ENCODE measurements at places on chromosomes 12 and 14.

- no peak for DNase-seq
Measured at GRCh38 chr14:44297437-44297836, 209.6 kb downstream of the FSCB start.

DNA sequence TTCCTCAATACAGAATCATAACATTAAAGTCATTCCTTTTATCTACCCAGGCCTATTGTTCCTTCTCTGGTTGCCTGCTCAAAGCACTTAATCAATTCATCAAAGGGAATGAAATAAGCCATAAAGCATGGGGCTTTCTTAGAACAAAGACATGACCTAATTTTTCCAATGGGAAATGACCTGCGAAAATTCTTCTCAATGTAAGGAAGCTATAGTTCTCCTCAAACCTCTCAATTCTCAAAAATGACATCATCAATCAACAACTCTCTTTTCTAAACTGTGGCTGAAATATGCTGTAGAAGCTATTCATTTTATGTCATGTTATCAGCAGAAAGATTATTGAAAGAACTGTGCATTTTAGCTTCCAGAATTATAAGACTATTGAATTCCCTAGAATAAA lies 116.0 kb upstream of the PTPRR start:
- no peak for DNase-seq

DNA sequence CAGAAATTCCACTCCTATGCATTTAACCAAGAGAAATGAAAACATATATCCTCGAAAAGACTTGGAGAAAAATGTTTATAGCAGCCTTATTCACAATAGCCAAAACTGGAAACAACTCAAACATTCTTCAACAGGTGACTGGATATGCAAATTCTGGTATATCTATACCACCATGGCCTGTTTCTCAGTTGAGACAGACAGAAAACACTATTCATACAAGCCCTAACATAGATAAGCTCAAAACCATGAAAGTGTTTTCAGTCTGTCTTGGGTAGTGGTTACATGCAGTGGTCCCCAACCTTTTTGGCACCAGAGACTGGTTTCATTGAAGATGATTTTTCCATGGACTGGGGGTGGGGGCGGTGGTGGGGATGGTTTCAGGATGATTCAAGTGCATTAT lies 83.8 kb downstream of the SRGAP1 start:
- DNase-seq: no peak

- no peak for DNase-seq
Measured at GRCh38 chr12:64840949-64841717, 16.7 kb downstream of the TBC1D30 start.

- DNase-seq: no peak
Measured at GRCh38 chr12:75831402-75831801, 200.2 kb downstream of the PHLDA1 start.

DNA sequence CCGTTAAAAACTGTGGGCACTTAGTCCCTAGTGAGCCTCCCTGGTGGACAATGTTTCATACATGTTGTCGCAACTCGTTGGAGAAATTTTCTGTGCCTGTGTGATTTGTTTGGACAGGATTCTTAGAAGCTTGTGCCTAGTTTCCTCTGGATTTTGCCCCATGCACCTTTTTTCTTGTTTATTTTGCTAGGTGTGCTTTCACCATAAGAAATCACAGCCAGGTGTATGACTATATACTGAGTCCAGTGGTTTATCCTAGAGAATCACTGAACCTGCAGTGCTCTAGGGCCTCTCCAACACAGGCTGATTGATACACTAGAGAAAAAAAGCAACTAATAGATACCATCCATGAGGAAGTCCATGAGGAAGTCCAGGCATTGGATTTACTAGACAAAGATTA lies 33.1 kb upstream of the OASL start:
- DNase-seq: no peak

- DNase-seq: no peak
Measured at GRCh38 chr14:68722968-68723566, 69.8 kb downstream of the ZFP36L1 start.

DNA sequence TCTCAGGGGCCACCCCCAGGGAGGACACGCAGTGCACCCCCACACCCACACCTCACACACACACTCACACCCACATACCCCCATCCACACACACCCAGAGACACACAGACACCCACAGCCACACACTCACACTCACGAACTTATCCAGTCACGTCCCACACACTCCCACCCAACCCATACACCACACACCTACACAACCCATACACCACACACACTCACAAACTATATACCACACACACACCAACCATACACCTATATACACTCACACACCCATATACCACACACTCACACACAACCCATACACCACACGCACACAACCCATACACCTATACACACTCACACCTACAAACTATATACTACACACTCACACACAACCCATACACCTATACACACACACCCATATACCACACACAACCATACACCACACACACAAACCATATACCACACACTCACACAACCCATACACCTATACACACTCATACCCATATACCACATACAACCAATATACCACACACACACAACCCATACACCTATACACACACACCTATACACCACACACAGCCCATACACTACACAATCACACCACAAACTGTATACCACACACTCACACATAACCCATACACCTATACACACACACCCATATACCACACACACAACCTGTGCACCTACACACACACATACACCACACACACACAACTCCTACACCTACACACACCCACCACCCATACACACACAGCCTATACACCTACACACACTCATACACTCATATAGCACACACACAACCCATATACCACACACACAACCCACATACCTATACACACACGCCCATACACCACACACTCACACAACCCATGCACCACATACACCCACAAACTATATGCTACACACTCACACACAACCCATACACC lies 42.7 kb downstream of the TMEM121 start:
- no peak for DNase-seq

DNA sequence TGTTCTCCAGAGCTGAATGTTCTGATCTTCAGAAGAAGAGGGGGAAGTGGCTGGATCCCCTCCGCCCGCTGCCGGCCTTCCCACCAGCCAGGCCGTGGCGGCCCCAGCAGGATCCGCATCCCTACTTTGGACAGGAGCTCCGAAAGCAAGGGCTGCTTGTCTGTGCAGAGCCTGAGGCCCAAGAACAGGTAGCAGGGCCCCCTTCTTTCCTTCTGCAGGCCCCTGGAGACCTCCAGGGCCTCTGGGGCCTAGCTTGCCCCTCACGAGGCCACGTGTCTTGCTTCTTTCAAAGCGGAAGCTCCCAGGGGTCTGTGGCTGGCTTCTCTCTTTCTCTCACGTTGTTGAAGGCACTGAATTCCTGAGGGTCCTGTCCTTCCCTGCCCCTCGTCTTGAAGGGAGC lies 13.2 kb downstream of the PGF start:
- no peak for DNase-seq

DNA sequence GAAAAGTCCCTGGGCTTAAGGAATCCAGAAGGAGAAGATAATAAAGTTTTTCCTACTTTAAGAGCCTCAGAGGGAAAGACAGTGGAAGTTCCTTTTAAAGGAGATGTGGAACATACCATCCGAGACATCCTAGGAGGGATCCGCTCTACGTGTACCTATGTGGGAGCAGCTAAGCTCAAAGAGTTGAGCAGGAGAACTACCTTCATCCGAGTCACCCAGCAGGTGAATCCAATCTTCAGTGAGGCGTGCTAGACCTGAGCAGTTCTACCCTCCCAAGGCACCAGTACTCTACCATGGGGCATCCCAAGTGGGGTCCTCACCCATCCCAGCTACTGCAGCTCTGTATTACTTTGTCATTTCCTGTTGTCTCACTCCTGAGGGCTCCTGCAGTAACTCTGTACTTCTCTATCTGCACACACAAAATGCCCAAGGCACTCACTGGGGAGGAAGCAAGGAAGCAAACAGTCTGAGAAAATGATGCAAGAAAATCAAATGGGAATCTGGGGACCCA lies 3.8 kb downstream of the TINF2 start:
- DNase-seq: no peak

DNA sequence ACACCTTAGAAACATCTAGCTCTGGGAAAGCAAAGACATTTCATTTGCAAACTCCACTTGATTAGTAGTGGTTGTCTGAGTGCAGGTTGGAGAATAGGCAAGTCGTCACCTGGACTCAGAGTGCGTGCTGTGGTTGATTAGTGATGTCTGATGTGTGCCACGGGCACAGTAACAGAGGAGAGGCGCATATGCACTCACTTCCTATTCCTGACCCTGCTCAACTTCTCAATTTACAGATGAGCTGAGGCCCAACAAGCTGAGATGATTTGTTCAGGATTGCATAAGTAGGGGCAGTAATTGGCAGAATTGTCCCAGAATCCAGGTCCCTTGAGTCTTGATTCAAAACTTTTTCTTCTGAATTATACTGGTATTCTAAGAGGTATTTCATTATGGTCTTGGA lies 44.9 kb downstream of the ADCK1 start:
- DNase-seq: no peak

DNA sequence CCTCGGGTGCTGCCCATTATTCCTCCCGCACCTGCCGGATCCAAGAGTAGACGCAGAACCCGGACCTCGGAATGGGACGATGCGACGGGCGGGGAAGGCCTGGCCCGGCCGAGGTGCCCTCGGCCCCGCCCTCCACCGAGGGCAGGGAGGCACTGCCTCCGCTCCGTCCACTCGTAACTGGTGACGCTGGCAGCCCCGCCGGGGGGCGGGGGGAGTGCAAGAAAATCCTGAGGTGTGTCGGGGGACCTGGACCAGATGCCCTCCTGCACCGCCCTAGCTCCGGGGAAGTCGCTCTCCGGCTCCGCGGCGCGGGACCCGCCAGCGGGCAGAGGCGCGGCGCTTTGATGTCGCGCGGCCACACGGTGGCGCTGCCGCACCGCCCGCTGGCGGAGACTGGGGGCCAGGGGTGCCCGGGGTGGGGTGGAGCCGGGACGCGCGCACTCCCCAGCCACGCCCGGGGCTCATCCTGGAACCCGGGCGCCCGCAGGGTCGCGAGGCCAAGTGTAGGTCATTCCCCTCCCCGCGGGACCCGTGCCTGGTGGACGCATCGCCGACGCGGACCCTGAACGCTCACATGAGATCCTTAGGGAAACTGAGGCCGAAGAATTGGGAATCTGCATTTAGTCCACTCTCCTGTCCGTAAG lies 202.8 kb downstream of the TTC8 start:
- peak; percentile 76 for DNase-seq

- DNase-seq: no peak
Measured at GRCh38 chr12:55713721-55714120, 2.1 kb upstream of the BLOC1S1 start.

- DNase-seq: peak; percentile 97
Measured at GRCh38 chr12:57611108-57611826, at the start of gene ARHGEF25. Gene ARHGEF25 (plus strand): TSS chr12:57611435. CDS start chr12:57611895, 460 bp downstream.

- DNase-seq: no peak
Measured at GRCh38 chr12:63907561-63907960, 63.1 kb downstream of the SRGAP1 start.

GRCh38 chr14:41360126-41360525 lies 246.6 kb upstream of the LRFN5 start:
- DNase-seq: no peak

GRCh38 chr12:120276734-120277133 lies 11.2 kb upstream of the PXN start:
- no peak for DNase-seq

DNA sequence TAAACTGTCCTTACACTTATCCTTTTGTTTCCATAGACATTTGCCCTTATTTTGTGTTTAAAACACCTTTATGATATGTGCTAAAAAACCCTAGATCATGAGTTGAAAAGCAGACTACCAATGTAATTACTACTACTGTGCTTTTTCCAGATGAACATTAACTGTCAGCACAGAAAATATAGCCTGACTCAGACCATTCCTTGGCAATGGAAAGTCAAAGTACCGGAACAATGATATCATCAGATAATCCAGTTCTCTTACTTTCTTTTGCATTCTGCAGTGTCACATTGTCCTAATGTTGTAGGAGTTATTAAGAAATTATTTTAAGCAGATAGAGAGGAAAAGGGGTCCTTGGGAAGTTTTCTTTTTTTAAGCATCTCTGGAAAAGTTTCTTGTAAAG lies 1189.0 kb upstream of the FLRT2 start:
- no peak for DNase-seq

GRCh38 chr12:110935588-110935987 lies 15.2 kb upstream of the MYL2 start:
- DNase-seq: no peak

GRCh38 chr14:102774391-102775153 lies 2.7 kb upstream of the TRAF3 start:
- DNase-seq: peak; percentile 89

DNA sequence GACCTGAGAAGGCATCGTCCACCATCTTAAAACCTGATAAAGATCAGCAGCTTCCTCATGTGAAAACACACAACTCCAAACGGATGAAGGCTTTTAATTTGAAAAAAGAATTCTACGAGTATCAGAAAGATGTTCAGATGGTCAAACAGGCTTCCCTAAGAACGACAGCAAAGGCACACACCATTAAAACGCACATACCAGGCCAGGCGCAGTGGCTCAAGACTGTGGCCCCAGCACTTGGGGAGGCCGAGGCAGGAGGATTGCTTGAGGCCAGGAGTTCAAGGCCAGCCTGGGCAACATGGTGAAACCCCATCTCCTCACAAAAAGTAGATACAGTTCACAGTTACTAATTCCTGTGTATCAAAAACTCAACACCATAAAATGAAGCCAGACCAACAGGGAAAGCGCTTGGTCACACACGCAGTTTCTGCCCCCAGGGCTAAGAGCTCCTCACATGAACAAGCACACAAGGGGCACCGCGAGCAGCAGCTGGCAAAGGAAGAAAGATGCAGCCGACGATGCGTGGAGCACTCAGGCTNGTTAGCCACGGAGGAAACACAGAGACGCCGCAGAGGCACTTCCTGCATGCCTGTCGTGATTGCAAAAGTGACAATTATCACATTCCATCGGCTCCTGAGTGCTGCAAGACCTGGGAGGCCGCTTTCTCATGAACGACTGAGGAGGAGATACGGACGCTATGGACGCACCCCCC lies 78.0 kb downstream of the NOC4L start:
- peak; percentile 50 for DNase-seq

DNA sequence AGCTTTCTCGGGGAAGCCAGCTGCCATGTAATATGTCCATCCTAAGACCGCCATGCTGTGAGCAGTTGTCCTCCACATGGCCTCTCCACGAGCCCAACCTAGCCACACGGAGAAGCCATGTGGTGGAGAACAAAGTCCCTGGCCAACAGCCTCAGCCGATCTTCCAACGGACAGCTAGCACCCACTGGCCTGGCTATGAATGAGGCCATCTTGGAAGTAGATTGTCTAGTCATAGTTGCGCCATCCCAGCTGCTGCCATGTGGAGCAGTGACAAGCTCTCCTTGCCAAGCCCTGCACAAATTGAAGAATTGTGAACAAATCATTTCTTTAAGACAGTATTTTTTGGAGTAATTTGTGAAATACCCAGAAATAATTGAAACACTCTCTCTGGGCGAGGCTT lies 49.3 kb upstream of the USP44 start:
- DNase-seq: no peak

GRCh38 chr12:126156806-126157574 lies 1091.8 kb downstream of the AACS start:
- no peak for DNase-seq

GRCh38 chr12:12818701-12819100 lies 5.6 kb downstream of the DDX47 start:
- no peak for DNase-seq

GRCh38 chr12:103868215-103868614 lies 27.2 kb upstream of the NT5DC3 start:
- no peak for DNase-seq

- DNase-seq: peak; percentile 53
Measured at GRCh38 chr14:64636208-64636979, 67.8 kb upstream of the PLEKHG3 start.

- DNase-seq: peak; percentile 19
Measured at GRCh38 chr14:70096866-70097265, 91.9 kb downstream of the SLC8A3 start.

GRCh38 chr12:8822298-8822697 lies at the start of gene A2ML1:
Gene A2ML1 (plus strand): TSS chr12:8822621. CDS start chr12:8822652, 31 bp downstream.
- DNase-seq: no peak

Measured in HuH-7 (cell line).